Activated CD8-positive, alpha-beta T cell treated with anti-CD3 and anti-CD28 coated beads for 36 hours (primary cell): ENCODE measurements at places on chromosomes 12 and 14. TPM values are rescaled to one million over a fixed set of nuclear protein-coding genes. Genes with fewer than 3 reads are reported as not detected.

DNA sequence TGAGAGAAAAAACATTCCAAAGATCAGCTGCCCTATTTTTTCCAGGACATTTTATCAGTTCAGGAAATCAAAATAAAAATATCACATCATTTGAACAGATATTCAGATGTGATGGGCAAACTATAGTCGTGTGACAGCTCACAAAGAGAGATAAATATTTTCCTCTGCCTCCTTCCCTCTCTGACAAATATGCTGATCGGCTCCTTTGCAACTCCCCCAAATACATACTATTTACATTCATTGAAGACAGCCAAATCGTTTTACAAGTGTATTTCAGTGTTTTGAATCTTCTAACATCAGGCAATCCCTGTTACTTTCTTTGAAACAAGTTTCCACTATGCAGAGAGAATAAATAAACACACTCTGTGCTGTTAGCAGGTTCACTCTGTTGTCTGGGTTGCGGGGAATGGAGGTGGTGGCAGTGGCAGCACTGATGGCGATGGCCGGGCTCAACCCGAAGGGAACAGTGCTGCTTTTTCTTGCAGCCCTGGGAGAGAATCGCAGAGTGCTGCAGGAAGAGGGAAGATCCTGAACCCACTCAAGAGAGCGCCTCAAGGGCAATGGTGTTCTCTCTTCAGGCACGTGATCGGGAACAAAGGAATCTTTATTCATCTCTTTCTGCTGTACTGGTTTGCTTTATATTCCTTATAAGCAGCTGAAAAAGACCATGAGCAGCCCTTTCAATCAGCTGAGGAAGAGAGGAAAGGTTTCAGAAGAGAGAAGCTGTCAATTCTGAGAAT is 142.5 kb downstream of the PHLDA1 start:
- no peak for DNase-seq

DNA sequence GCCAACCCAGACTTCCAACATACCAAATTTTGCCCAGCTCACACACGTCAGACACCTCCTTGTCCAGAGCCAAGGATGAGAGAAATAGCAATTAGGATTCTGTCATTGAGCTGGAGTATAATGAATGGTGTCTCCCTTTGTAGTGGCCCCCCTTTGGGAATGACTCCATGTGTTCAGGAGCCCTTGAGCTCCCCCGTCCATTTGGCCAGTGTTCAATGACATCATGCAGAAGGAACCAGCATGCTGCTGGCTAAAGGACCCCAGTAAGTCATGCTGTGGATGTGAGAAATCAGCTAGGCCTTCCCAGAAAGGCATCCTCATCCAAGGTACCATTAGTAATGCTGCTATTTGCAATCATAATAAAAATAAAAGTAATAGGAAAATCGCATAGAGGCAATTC is 158.8 kb upstream of the SRRM4 start:
- no peak for DNase-seq

- DNase-seq, result no peak
These were observed 21.4 kb upstream of the ADGRD1 start for GRCh38 chr12:130932061-130932930.

DNA sequence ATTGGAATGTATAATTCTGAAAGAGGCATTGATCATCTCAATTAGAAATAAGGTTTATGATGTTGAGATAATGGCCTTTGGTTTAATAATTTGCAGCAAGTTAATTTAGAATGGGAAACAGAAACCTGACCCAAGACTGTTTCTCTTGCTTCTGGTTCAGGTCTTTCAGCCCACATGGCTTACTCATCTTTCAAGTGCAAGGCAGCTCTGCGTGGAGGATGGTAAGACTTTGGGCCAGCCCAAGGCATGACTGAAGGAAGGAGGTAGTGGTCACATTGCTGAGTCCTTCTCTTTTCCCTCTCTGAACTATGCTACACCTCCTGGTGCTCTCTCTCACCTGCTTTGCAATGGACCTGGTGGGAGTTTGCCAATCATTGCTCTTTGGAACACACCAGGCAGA is 98.7 kb downstream of the CAND1 start:
- DNase-seq, result no peak

DNA sequence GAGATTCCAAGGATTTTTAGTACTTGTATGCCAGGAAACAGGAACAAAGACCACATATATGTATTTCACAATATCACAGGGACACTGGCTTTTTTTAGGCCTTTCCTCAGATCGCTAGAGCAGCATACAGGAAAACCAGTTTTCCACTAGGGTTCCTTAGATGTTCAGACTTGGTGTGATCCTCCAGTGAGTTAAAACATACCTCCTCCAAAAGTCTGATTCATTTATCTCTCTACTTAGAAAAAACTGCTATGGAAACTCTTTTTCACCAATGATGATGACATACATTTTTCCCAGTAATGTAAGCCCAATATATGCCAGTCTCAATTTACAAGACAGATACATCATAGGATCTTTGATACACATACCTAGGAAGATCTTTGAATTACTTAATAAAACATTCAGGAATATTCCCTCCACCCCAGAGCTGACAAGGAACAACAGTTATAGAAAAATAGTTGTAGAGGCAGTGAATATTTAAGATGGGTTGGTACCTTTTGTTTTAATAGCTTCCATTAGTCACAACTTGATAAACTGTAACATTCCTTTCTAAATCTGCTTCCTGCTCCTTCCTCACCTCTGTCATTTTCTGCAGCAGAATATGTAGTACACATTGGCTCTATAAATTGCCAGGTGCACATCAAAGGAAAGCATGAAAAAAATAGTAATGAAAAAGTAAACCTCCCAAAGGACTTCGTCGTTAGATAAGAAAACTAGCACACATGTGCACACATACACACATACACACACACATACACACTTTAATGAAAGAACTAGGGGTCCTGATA is 27.5 kb downstream of the BCAT1 start:
- no peak for DNase-seq

DNA sequence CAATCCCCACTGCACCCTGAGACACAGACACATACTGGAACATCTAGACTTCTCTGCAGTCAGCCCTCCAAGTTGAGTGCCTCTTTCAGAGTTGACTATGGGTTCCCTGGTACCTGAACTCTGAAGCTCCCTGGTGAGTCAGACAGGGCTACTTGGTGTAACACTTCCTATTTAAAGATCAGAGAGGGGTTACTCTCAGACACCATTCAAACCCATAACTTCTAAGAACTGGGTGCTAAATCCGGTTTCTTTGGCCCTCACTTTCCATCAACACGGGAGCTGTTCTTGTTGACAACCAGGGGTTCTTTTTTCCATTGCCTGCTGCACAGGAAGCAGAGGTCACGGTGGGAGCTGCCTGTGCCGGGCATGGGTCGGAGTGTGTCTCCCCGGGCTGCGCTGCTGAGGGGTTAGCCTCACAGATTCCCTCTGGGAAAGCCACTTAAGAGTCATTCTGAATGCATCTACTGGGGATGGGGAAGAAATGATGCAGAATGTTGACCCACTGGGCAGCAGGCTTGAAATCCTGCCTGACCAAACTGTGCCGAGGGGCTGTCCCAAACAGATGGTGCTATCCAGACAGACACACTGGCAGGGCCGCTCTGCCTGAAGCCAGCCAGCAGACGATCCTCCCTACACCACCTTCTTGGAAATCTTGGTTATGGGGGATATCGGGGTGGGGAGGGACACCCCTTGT is 74.1 kb downstream of the PITPNM2 start:
- peak; percentile 80 for DNase-seq

DNA sequence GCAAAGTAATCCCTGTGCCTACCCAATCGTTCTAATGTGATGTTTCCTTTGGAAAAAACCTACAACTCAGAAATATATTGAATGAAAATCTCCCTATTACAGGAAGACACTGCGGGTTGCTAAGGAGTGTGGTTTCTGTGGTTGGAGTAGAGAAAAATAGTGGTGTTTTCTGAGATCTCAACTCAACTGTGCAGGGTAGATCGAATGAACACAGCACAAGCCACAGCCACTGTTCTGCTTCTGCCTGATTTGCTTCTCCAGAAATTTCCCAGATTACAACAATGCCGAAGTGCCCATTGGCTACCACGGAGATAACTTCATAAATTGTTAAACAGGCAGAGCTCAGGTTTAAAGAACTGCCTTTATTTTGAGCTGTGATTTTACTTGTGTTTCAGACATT is 480.4 kb downstream of the DIO2 start:
- DNase-seq, result no peak

DNA sequence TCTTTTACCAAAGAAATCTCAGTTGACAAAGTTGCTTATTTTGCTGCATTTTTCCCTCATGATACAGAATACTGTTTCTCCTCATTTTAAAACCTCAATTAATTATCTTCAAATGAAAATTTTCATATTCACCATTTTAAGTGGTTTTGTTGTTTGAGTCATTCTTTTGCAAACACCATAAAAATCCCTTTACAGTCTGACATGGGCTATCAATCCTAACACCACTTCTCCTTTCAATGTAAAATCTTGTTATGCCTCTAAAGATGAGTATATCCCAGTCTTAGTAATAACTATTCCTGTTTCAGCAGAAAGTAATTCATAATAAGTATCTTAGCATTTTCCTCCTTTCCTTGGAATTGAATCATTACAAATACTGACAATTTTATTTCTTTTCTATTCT is 192.2 kb downstream of the SYT1 start:
- DNase-seq, result no peak

- DNase-seq, result no peak
These were observed 806.0 kb upstream of the ATXN7L3B start for GRCh38 chr12:73731658-73732057.

- DNase-seq, result peak; percentile 34
These were observed 484 bp downstream of the ALKBH1 start for GRCh38 chr14:77707355-77707723.

- no peak for DNase-seq
These were observed 11.6 kb downstream of the WNT5B start for GRCh38 chr12:1640328-1641234.

- peak; percentile 84 for DNase-seq
These were observed 102.7 kb upstream of the TBX5 start for GRCh38 chr12:114508529-114509129.

DNA sequence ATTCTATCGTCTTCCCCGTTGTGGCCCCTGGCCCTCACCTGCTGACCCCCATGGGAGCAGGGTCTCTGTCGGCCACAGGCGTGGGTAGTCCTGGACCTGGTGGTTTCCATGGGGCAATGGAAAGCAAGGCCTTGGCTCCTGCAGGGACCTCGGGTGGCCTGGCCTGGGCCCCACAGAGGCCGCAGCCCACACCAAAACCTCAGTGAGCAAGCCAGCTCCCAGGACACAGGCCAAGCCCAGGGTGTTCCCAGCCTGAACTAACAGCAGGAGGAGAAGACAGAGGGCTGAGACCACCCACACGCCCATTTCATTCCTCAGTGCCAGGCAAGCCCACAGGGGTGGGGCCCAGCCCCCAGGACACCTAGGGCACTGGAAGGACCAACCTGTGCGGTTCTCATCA is 16.9 kb downstream of the ABCB9 start:
- no peak for DNase-seq

GRCh38 chr12:105235732-105236476 is at the start of gene APPL2:
Gene APPL2, minus strand, starts transcription at chr12:105236174. Its CDS starts 162 bp downstream, at chr12:105236012.
- DNase-seq, result peak; percentile 84

DNA sequence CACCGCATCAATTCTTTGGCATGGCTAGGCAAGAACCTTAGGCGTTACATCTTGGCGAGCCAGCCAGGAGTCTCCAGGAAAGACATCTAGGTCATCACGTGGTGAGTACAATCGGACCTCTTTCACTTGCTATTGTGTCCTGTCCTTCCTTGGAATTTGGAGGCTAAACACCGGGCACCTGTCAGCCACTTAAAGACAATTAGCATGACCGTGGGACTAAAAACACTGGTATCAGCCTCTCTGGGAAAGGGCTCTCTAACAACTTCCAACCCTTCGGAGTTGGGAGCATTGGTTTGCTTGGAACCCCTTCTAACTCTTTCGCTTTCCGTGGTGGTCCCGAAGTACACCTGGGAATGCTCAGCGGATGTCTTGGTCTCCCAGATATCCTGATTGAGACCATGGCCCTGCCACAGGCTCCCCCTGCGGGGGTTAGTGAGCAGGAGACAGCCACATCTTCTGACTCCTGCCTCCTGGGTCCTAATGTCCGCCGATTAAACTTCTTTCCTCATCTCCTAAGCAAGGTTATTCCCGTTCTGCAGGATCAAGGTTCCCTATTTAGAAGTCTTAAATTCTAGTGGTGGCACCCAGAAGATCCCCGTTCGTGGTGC is 971.7 kb downstream of the FSCB start:
- no peak for DNase-seq

DNA sequence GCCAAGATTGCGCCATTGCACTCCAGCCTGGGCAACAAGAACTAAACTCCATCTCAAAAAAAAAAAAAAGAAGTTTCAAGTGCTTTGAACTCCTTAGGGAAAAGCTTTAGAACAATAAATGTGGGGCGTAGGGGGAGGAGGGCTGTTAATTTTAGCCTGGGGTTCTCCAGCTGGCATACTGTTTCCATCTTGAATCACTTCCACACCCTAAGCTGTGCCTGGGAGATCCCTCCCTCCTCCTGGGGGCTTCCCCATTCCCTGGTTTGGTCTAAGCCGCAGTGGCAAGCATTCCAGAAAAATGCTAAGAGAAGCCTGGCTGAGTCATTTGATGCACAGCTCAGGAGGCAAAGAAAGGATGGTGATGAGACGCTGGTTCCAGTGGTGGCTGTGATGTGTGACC is 2.3 kb upstream of the ZNF384 start:
- DNase-seq, result no peak

GRCh38 chr12:117514016-117514415 is 152.6 kb upstream of the NOS1 start:
- DNase-seq, result no peak

DNA sequence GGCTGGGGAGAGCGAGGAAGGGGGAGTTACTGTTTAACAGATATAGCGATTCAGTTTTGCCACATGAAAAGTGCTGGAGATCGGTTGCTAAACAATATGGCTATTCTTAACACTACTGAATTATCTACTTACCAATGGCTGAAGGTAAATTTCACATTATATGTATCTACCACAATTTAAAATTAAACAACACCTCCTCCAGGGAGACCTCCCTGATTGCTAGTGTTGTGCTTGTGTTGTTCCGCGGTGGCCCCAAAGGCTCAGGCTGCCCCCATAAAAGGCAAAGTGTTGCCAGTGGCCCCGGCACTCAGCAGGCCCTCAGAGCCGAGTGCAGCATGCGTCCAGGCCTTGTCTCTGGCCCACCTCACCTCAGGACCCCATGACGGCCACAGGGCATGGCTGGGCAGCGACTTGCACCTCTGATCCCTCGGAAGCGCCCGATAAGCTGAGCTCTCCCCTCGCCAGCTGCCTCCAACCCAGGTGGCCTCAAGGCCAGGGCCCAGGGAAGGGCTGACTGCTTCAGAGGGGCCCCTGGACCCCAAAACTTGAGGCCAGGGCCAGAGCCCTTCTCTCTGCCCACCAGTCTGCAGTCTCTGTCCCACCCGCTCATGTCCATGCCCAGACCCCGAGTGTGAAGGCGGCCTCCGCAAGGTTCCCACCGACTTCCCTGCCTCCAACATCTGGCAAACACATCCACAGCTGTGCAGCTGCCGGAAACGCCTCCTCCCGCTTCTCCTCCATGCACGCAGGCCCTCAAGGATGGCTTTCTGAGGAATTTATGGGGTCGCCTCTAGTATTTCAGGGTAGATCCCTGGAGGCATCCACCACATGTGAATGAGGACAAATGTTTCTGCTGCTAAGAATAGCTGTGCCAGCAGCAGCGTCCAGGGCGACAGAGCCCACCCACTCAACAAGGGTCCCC is 60.0 kb downstream of the NCOR2 start:
- DNase-seq, result no peak

GRCh38 chr12:8037046-8037663 is 4.6 kb downstream of the FOXJ2 start:
- DNase-seq, result no peak

The FOXA1 gene
- not detected for total RNA-seq

The PLBD1 gene
- total RNA-seq, result 0.14 TPM

The HOXC12 gene
- not detected for total RNA-seq

The BDKRB1 gene
- not detected for total RNA-seq

The CYP27B1 gene
- 7.6 TPM for total RNA-seq

The GXYLT1 gene
- 5.3 TPM for total RNA-seq

The ERP27 gene
- 3.4 TPM for total RNA-seq

The MIPOL1 gene
- not detected for total RNA-seq

The CACNB3 gene
- total RNA-seq, result 7.7 TPM

The KRT3 gene
- not detected for total RNA-seq
